ENCODE measurements at places on chromosomes 13 and 19.

DNA sequence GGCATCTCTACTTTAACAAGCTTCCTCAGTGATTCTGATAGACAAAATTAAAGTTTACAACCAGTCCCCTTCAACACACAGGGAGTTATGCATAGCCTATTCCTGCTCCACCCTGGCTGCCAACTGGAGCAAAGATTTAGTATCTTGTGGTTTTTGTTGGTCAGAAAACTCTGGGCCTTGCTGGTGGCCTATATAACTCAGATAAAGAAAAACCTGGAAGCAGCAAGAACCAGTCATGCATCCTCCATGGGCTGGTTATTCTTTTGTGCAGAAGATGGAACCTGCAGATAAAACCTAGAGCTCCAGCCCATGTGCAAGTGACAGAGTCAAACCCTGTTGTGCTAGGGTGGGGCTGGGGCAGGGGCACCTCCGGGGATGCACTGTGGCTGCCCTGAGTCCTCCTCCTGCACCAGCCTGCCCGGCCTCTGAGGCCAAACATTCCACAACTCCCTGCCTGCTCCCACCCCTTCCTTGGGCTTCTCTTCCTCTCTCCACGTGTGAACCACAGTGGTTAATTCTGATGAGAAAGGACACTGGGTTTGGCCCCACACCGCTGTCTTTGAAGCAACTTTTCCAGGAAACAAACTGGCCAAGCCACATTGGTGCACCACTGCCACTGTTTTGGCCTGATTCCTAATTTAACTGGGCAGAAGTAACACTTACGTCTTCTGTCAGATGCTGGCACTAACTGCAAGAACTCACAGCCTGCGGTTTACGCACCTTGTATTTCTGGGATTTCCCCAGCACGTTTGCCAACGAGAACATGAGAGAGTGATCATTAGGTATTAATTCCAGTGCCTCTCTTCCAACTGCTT is 23.3 kb upstream of the GGACT start:
- ATAC-seq, result peak; percentile 26

DNA sequence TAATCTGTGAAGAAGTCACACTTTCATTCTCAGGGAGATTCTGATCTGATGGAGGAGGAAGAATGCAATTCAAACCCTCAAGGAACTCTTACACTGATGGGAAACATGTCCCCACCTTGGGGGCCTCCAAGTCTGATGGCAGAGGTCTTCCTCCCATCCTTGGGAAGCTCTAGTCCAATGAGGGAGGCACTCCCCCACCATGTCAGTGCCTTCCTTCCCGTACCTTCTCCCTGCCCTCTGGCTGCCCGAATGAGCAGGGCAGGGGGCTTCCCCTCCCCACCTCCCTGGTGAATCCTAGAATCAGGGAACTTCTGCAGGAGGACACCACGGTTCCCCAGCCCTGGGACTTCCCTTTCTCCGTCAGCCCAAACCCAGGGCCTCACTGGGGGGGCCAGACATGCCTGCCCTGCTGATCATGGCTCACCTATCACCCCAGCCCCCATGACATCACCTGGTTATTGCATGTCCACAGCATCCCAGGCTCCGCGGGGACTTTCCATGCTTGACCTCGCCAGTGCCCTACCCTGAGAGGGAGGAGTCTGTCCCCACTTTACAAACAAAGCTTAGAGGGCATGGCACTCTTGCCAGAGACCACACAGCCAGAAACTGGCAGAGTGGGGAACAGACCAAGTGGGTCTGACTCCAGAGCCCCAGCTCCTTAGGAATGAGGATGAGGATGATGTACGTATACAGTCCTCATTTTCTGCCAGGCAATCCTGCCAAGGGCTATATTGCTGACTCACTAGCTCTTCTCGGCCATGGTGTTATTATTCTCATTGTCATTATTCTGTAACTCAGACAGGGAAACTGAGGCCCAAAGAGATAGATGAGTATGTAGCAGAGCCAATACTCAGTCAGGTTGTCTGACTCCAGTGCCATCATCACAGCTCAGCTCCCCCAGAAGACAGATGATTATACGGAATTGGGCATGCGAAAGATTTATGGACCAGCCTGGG is 9.6 kb upstream of the BCL3 start:
- no peak for ATAC-seq

GRCh38 chr13:21894091-21894490 is 223.2 kb downstream of the FGF9 start:
- no peak for ATAC-seq

GRCh38 chr19:36160821-36161596 is 8.8 kb upstream of the COX7A1 start:
- ATAC-seq, result no peak

DNA sequence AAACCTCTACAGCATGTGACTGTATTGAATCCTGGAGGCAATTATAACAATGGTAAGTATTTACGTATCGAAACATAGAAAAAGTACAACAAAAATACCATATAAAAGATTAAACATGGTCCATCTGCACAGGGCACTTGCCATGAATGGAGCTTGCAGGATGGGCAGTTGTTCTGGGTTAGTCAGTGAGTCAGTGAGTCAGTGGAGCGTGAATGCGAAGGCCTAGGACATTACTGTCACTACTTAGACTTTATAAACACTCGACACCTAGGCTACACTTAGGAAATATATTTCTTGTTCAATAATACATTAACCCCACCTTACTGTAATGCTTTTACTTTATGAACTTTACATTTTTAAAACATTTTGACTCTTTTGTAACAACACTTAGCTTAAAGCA is 35.6 kb upstream of the TMTC4 start:
- no peak for ATAC-seq

- peak; percentile 60 for ATAC-seq
Measured at GRCh38 chr13:103716718-103717117, 650.5 kb upstream of the SLC10A2 start.

DNA sequence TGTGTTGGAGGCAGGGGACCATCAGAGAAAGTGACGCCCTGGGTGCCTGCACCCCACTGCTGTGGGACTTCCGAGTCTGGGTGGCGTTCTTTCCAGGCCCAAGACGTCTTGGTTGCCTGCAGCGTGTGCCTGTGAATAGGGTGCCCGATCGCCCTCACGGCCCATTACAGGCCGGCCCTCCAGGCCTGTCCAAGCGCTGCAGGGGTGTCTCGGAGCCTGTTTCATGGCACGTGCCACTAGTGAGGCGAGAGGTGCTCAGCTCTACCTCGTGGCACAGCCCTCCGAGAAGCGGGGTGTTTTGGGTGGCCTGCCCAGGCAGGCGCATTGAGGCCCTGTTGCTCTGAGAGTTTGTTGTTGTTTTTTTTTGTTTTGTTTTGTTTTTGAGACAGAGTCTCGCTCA is 30.1 kb downstream of the DOT1L start:
- ATAC-seq, result no peak

GRCh38 chr19:45746866-45747265 is 13.6 kb downstream of the MEIOSIN start:
- no peak for ATAC-seq

DNA sequence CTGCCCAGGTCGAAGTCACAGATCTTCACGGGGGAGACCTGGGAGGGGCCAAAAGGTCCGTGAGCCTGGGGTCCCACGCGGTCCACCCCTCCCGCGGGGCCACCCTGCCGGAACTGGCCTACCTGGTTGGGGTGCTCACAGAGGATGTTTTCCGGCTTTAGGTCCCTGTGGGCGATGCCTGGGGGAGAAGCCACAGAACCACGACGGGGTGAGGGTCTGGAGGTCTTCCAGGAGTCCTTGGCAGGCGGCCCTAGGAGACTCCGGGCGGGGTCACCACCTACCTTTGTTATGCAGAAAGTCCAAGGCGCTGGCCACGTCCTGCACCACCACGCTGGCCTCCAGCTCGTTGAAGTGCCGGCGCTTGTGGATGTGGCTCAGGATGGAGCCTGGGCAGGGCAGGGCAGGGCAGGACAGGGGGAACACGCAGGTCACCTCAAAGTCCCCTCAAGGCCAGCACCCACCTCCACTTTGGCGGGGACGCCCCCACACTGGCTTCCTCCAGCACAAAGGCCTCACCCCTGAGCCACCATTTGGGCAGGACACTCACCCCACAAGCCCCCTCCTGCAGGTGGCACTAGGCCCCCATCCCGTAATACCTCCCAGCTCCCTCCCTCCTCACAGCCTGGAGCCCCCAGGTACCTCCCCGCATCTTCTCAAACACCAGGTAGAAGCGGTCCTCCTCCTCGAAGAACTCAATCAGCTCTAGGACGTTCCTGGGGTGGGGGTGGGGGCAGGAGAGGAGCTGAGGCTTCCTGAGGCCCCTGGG is 8.4 kb downstream of the MKNK2 start:
- no peak for ATAC-seq

DNA sequence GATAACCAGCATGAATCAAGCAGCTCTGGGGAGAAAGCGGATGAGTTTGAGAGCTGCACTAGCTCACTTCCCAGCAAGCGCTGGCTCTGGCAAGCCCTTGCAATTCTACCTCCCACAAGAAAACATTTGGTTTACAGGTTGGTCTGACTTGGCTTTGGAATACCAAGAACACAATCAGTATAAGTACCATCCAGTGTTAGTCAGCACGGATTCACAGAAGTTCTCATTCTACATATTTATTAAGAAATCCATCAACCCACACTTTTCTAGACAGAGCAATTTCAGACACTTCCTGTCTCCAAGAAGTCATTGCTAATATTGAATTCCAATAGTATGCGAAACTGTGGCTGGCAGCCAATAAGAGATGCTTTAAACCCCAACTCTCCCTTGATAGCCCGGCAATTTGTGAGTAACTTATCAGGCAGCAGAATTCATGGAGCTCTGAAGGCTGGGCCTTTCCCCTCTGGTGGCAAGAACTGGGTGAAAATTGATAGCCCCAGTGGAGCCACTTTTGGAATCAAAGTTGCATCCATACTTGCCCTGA is 59.4 kb upstream of the WASF3 start:
- no peak for ATAC-seq

DNA sequence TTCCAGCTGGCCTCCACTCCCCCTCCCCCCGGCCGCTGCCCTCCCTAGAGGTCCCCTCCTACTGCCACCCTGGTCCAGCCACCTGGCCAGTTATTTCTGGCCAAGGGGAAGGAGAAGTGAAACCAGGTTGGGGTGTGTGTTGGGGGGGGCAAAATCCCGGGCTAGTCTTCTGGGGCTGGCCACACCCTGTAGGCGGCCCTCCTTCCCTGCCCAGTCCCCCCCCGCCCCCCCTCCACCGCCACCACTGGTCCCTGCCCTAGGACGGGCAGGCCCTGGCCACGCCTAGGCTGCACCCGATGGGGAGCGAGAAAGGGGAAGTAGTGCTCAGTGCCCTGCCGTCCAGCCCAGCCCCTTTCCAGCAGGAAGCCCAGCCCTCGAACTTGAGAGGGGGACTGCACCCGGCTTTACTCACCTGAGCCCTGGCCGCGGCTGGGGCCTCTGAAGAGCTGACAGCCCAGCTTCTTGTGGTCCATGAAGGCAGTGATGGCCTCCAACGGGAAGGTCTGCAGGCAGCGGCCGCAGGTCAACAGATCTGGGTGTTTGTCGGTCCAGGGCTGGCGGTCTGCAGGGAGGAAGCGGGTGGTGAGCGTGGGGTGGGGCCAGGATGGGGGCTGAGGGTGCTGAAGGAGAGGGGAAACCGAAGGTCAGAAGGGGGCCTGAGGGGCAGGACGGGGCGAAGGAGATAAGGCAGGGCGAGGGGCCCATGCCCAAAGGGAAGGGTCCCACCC is 813 bp downstream of the ZNF296 start:
- peak; percentile 52 for ATAC-seq

DNA sequence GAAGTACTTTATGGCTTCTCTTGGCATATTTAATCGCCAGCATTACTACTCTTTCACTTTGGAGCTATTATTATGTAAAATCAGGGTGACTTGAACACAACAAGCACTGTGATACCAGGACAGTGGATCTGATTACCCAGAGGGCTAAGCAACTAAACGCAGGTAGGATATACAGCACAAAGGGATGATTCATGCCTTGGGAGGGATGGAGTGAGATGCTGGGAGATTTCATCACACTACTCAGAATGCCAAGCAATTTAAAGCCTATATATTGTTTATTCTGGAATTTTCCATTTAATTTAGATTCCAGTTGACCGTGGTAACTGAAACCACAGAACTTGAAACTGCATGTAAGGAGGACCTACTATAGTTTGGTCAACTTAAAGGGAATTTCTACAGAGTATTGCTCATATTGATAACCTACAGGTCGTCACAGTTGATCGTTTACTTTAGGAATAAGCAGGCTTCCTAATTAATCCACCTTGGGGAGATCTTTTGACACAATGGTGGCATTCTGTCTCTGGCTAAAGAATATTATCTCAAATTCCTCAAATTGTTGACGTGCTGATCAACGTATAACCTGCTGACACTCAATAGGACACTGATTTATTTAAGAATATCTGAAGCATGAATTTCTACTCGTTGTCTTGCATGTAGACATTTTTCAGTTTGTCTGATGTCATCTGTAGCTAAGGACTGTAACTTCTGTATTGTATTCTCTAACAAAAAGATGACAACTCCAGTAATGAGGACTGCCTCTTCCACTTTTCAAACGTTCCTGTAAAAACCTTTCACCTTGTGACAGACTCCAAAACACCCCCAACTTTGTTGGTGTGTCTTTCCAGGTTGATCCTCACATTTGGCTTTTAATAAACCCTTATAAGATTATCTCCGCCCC is 254.2 kb downstream of the GPC5 start:
- ATAC-seq, result no peak

GRCh38 chr19:10517361-10517759 is at the start of gene S1PR5:
S1PR5 (minus strand) TSS chr19:10517447; CDS start chr19:10515011, 2,436 bp downstream.
- peak; percentile 49 for ATAC-seq

- ATAC-seq, result peak; percentile 89
Measured at GRCh38 chr19:43316591-43317319, 36.7 kb upstream of the CD177 start.

DNA sequence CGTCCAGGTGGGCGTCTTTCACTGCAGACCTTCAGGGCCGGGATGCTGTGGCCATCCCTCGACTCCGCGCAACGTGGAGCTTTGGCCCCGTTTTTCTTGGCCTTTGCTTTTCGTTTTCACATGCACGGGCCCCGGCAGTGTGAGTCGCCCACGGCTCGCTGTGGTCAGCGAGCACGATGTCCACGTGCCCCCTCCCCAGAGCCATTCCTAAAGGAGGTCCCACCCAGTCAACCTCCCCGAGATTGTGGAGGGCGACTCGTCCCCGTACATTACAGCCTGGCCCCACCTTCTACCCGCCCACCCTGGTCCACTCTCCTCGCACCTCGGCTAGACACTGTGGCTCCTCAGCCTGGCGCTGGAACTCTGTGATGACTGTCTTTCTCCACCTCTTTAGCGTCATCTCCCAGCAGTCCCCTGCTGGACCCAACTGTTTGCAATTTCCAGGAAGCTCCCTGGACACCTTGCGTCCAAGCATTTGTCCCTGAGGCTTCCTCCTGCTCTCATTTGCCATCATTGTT is 405 bp downstream of the ZNF446 start:
- peak; percentile 2 for ATAC-seq

GRCh38 chr19:57319869-57320179 is 448 bp upstream of the ZNF543 start:
- peak; percentile 27 for ATAC-seq

DNA sequence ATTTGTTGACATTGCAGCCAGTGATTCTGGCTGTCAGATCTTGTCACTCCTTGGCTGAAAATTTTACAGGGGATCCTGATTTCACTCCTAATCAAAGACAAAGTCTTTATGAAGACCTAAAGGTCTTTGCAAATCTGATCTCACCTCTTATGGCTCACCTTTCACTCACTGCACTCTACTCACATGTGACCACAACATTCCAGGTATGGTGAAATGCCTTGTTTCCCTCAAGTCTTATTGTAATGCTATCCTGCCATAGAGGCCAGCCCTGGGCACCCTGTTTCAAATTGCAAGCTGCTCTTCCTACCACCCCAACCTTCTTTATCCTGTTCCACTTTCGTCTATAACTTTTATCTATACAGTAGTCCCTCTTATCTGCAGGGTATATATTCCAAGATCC is 200.1 kb downstream of the NDFIP2 start:
- no peak for ATAC-seq

Data from motor neuron (in vitro differentiated cells).